ENCODE measurements at places on chromosomes 7 and 10.

GRCh38 chr10:23694921-23695824 is 256.3 kb downstream of the OTUD1 start:
- no peak for DNase-seq

- no peak for DNase-seq
These were observed 184.3 kb downstream of the FGFR2 start for GRCh38 chr10:121413951-121414350.

- DNase-seq, result no peak
These were observed 163.0 kb upstream of the KLF14 start for GRCh38 chr7:130896898-130897514.

GRCh38 chr7:112584290-112584689 is 103.5 kb downstream of the LSMEM1 start:
- DNase-seq, result no peak

DNA sequence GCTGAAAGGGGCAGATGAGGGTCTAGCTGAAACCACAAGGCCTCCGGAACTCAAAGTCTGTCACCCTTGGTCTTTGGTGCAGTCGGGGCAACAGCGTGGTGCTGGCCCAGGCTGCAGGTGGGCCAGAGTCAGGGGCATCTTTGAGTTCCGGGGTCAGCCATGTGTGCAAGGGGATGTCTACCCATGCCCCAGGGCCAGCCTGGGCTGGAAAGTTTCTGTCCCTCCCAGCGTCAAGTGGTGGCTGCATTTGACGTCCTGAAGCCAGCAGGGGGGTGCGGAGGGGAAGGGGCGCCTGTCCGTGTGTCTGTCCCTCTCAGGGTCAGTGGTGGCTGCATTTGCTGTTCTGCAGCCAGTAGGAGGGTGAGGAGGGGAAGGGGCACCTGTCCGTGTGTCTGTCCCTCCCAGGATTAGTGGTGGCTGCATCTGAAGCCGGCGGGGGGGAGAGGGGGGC is 638 bp downstream of the BRAT1 start:
- DNase-seq, result no peak

- peak; percentile 68 for DNase-seq
These were observed 165.9 kb upstream of the PPP1R3A start for GRCh38 chr7:114084472-114085312.
